ENCODE measurements at places on chromosomes 7 and 10. TPM values are rescaled to one million over a fixed set of nuclear protein-coding genes. Genes with fewer than 3 reads are reported as not detected.

DNA sequence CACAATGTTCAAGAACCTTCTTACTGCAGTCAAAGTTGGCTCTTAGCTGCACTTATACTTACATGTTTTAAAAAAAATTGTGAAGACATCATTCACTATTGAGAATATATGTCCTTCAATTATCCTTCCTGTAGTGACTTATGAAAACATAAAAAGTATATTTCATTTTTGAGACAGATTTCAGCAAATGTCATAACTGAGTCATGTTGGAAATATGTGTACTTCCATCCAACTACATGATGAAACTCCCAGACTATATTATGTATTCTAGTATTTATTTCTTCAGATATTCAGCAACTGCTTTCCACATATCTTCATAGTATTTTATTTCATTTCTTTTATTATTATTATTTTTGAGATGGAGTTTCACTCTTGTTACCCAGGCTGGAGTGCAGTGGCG is 160.2 kb downstream of the ARHGAP12 start:
- no peak for DNase-seq

- no peak for DNase-seq
Observed at GRCh38 chr10:120744040-120744439, 107.1 kb upstream of the WDR11 start.

DNA sequence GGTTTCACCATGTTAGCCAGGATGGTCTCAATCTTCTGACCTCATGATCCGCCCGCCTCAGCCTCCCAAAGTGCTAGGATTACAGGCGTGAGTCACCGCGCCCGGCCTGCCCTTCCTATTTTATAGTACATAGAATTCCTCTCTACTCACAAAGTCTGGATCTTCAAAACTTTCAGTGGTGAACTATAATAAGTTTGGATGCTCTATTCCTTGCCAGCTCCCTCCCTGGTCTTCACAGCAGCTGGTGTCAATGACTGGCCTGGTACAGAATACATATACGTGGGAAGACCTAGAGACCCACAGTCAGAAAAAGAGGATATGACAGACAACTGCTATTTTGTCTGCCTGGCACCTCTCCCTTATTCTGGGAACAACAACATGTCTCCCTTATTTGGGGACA is 40.8 kb downstream of the ARHGAP12 start:
- no peak for DNase-seq

DNA sequence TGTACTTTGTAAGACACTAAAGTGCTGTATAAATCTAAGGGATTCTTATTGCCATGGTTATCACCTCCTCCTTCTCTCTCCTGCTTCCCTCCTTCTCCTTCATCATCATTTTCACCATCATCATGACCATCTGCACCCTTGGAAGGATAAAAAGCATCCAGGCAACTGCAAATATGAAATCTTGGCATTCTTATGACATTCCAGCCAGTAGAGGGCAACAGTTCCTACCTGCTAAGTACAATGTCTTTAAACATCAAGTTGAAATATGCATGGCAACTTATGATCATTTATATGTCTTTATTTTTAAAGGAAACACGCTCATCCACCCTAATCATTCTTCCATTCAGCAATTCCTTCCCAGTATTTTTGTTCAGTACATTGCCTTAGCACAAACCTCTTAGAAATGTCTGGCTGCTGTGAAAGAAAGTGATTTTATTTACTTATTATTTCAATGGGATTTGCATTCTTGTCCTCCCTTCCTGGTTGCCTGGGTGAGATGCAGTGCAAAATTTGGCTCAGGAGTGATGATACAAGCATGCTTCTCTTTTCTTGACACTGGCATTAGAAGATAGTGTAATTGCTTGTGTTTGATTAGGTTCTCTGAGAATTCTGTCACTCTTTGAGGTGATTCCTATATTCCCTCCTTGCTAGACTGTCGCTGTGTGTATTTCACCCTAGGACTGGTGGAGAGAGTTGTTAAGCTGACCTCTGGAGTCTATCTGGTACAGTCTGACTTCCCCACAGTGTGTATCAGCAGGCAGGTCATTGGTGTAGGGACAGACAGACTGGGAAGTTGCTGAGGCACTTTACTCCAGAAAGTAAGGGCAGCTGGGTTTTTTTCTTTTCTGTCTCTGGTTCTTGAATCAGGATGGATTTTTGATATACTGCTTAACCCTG is 188.5 kb upstream of the BMPER start:
- no peak for DNase-seq

Gene CYP2C18
- not detected for total RNA-seq
